Articular chondrocyte of knee joint (primary cell): ENCODE measurements at places on chromosomes 1 and 21. TPM values are rescaled to one million over a fixed set of nuclear protein-coding genes. Genes with fewer than 3 reads are reported as not detected.

The SNRPE gene
- total RNA-seq, result 50.9 and 59.7 TPM in 2 replicates

The DSCAM gene
- total RNA-seq, result under 0.01 TPM in 1 of 2 replicates, not detected in the other

The UBL4B gene
- total RNA-seq, result 0.13 and 0.32 TPM in 2 replicates

The GPR137B gene
- total RNA-seq, result 18.9 and 20.5 TPM in 2 replicates

The YOD1 gene
- 11.7 and 12.3 TPM in 2 replicates for total RNA-seq

The C1orf56 gene
- 3.0 and 3.7 TPM in 2 replicates for total RNA-seq

The SPRR1B gene
- not detected in 2 replicates for total RNA-seq
